Stimulated activated CD4-positive, alpha-beta T cell treated with anti-CD3 and anti-CD28 coated beads, Interleukin-1b, Interleukin-23, amount 100 ng/mL, for 1 hour (primary cell): ENCODE measurements at places on chromosomes 16 and 17.
A peak's percentile ranks its signal among the peaks of the same experiment; 100 is the strongest.

- DNase-seq: peak; percentile 36
These were observed at the start of gene CSNK2A2 for GRCh38 chr16:58198022-58198683. CSNK2A2 (minus strand) TSS chr16:58198106; CDS start chr16:58197736, 370 bp downstream.

DNA sequence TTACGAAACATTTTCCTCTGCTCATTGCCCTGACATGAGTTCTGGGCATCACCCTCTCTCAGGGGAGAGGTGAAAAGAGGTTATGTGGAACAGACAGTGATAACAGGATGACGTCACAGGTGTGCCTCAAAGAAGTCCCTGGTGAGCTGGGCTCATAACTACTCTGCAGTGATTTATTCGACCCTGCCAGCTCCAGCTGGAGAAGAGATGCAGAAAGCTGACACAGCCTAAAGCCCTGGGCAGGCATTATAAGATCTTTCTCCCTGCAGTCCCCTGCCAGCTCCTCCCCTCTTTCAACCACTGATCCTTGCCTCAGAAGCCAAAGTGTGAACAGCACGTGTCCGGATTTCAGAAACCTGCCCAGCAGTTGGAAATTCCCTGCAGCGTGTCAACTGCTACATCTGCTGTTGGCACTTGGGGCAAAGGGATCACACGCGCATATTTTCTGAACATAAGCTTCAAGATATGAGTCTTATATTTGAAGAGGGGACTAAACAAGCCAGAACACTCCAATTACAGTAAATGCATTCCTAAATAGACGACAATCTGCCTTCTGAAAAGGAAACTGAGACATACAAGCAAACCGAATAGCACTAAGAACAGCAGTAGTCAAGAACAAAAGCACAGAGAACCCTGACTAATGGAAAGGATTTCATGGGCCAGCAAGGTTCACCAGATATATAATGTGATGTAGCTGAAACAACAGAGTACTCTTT lies 80.5 kb downstream of the SMG6 start:
- DNase-seq: no peak

GRCh38 chr17:78966123-78966813 lies 13.5 kb downstream of the LGALS3BP start:
- no peak for DNase-seq

DNA sequence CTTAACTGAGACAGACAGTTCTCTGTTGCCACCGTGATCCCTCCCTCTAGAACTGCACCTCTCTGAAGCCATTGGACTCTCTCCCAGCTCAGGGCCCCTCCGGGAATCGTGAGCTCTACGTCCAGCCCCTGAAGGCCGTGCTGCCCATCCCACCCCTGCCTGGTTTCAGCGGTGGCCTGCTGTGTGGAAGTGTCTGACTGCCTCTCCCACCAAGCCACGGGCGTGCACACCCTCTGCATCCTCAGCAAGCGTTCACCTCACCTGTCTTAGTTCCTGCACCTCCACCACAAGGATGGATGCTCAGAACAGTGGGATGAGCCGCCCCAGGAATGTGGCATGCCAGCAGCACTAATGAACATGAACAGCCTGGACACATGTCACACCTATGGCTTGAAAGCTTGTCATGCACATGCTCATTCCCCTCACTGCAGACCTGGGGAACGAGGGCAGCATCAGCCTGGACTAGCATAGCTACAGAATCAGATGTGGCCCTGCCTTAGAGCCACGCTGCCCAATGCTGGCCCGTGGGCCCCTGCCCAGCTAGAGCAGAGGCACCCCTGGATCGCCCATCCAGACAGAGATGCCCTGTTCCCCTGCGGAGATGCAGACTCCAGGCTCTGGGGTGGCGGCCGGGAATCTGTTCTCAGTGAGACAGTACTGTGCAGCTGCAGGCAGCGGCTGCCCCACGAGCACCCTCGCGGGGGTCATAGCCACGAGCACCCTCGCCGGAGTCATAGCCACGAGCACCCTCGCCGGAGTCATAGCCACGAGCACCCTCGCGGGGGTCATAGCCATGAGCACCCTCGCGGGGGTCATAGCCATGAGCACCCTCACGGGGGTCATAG lies 73.7 kb upstream of the CHMP6 start:
- DNase-seq: no peak

DNA sequence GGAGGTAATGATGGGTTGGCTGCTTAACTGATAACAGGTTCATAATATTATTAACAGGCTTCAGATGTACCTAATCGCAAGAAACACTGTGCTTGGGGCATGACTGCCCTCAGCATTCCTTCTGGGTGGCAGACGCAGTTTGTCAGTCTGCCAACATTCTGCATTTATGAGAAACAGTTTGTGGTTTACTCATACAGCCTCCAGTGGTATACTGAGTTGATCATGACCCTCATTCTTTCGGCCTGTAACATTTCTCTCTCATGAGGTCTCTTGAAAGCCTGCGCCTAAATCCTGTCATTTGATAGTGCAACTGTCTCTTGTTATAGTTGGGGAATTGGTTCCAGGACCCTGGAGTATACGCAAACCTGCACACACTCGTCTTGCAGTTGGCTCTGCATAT lies 4.9 kb upstream of the RUSF1 start:
- no peak for DNase-seq

GRCh38 chr17:18332909-18333489 lies 17.9 kb downstream of the SMCR8 start:
- DNase-seq: no peak

- no peak for DNase-seq
These were observed 8.2 kb downstream of the ZNF19 start for GRCh38 chr16:71480956-71481355.

GRCh38 chr17:76901542-76902197 lies 33.5 kb downstream of the MGAT5B start:
- no peak for DNase-seq

DNA sequence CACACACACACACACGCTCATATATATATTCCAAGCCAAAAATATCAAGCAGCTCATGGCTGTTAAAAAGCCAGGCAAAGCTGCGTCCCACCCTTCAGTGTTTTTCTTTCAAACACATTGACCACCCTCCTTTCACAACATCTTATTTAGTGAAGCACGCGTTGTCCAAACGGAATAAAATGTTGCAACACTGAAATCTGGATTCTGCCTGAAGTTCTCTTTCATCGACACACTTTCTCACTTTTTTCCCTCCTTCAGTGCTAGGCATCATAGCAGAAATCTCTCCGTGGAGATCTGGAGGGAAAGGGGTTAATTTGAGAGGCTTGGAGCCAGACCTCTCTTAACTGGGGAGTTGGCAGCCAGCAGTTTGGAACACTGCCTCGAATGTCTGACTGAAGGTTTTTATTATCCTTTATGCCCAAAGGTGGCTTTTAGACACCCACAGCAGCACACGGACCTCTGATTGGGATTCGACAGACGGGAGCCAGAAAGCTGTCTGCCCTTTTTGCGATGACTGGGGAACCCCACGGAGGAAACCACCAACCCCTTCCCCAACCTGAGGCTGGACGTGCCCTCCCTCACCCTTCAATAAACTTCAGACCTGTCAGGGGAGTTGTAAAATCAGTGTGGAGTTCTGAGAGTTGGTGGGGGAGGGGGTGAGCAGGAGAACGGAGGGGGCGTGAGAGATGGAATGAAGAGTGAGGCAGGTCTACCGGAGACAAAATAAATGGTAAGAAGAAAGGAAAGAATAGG lies 833.6 kb upstream of the SOX9 start:
- no peak for DNase-seq

DNA sequence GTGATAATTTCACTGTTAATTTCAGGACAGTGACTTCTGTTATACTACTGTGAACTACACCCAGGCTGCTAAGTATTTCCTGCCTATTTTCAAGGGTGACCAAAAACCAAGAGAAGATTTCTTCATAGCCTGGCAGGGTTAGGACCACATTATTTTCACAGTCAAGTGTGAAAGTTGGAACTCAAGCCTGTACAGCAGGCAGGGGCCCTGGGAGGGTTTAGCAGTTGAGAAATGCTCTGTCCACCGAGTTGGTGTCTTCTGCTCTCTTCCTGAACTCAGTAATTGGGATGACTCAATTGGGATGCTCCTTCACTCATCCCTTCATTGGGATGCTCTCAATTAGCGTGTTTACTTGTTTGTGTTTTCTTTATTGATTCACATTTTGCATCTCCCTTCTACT lies 347.3 kb upstream of the CDH11 start:
- DNase-seq: no peak

- no peak for DNase-seq
These were observed 106.8 kb downstream of the METRNL start for GRCh38 chr17:83186226-83186625.

GRCh38 chr16:81700071-81700779 lies 78.9 kb upstream of the PLCG2 start:
- no peak for DNase-seq

- no peak for DNase-seq
These were observed 260.1 kb downstream of the PARN start for GRCh38 chr16:14369734-14370598.

DNA sequence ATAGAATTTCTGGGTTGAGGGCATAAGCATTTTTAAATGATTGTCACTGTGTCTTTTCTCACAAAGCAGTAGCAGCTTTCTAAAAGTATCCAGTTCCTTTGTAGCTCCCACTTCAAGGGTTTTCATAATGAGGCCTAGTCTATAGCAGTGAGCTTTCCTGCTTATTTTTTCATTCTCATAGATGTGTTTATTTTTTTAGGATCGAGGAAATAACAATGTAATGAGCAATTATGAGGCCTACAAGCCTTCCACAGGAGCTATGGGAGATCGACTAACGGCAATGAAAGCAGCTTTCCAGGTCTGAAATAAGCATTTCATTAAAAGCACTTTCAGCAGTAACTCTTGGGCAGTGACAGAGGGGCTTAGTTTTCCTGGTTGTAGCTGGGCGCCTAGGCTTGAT lies 10.6 kb upstream of the PSMC5 start:
- no peak for DNase-seq

- DNase-seq: no peak
These were observed 148.5 kb upstream of the PLCG2 start for GRCh38 chr16:81630635-81631031.

- no peak for DNase-seq
These were observed 5.2 kb upstream of the EIF1 start for GRCh38 chr17:41683441-41684007.

DNA sequence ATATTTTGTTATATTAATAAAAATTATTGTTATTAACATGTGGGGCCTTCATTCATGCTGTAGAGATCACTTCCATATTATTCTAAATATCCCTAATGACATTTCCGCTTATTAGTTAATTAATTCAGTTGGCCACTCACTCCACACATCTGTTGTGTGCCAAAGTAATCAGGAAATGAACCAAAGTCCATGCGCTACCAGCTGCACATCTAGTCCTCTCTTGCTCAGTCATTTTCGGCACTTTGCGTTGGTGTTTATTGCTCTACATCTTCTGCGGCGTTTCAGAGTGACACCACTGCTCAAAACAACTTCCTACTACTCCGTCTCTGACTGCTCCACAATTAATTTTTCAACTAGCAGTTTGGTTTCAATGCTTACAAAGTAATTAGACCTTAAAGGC lies 101.4 kb upstream of the ZFHX3 start:
- DNase-seq: no peak

DNA sequence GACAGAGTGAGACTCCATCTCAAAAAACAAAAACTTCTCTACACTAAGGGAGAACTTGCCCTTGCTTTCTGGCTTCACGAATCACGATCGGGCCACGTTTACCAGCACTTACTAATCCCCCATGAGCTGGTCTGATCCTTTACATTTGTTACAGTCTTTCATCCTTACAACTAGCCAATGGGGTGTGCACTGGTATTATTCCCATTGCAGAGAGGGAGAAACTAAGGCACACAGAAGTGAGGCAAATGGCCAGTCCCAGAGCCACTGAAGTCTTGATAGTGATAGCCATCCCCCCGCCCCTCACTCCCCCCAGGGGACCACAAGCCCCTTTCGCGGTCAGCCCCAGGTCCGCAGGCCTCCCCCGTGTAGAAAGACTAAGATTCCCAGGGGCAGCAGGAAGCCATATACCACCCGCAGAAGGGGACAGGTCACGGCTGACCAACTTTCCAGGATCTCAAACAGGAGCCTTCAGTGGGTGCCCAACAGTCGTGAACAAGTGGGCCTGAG lies 868 bp downstream of the NATD1 start:
- DNase-seq: no peak

DNA sequence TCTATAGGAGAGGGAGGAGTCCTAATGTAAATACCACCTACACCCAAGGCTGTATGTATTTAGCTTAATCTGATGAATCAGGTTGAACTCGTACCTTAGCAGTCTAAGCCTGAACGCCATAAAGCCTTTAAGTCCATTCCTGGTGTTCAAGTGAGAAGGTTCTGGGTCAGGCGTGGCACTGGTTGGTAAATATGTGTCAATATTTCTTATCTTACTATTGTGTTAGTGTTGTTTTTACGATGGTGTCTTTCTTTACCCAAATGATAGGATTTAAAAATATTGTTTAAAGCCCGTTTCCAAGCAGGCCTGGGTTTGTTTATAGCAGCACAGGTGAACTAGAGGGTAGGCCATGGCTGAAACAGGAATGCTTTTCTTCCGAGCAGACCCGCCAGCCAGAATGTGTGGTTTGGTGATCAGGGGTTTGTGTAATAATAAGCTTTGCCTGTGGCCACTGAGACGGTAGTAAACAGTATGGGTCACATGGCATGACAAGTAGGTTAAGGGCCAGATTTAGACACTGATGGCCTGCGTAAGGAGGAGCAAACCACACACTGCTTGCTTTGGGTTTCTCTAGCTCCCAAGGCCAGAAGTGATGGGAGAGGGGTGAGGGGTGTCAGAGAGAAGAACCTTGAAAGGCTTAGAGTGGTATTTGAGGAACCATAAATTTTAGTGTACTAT lies 3.3 kb downstream of the TMEM94 start:
- DNase-seq: no peak

DNA sequence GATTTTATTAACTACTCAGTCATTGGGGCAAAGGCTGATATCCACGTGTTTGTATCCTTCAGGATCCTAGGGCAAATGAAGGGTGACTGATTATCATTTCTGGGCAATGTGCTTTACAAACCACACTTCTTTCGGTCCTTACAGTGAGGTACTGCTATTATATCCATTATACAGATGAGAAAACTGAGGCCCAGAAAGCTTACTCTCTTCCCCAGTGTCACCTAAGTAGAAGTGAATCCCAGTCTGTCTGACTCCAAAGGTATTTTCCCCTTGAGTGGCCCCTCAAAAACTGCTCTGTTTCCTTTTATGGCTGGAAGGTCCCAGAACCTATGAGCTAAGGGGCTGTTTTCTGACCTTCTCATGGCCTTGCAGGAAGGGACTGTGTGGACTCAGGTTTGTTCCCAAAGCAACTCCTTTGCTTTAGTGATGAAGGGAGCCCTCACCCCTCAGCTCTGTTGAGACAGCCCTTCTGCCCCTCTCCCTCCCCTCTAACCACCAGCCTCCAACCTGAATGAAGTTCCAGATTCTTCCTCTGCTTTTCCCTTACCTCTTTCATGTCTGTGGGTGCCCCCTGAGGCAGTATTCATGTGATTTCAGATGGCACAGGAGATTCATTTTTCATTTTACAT lies 27.4 kb upstream of the ADGRG1 start:
- no peak for DNase-seq

- no peak for DNase-seq
These were observed 11.2 kb upstream of the ERN2 start for GRCh38 chr16:23724096-23724784.

DNA sequence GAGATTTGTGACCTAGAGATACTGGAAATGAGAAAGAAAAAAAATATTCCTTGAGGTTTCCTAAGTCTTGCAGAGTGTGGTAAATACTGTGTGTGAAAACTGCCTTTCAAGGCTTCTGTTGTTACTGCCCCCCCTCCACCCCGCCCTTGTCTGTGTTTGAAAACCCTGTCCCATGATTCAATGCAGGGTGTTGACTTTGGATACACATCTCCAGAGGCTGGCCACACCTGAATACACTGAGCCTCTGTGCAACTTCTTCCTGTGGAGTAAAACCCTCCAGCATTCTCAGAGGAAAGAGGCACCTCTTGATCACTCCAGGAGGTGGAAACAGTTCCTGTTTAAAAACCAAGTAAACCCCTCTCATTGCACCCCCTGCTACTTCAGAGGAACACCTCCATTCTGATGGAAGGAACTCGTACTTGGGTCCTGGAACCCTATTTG lies 123.0 kb upstream of the CACNG5 start:
- no peak for DNase-seq
